ENCODE measurements at places on chromosomes 2 and 18. TPM values are rescaled to one million over a fixed set of nuclear protein-coding genes. Genes with fewer than 3 reads are reported as not detected.

The PUM2 gene
- total RNA-seq, result 110 TPM

The LANCL1 gene
- total RNA-seq, result 63.0 TPM

The ST8SIA5 gene
- 9.0 TPM for total RNA-seq

GRCh38 chr2:23320058-23320457 lies 64.9 kb upstream of the KLHL29 start:
- DNase-seq, result no peak

DNA sequence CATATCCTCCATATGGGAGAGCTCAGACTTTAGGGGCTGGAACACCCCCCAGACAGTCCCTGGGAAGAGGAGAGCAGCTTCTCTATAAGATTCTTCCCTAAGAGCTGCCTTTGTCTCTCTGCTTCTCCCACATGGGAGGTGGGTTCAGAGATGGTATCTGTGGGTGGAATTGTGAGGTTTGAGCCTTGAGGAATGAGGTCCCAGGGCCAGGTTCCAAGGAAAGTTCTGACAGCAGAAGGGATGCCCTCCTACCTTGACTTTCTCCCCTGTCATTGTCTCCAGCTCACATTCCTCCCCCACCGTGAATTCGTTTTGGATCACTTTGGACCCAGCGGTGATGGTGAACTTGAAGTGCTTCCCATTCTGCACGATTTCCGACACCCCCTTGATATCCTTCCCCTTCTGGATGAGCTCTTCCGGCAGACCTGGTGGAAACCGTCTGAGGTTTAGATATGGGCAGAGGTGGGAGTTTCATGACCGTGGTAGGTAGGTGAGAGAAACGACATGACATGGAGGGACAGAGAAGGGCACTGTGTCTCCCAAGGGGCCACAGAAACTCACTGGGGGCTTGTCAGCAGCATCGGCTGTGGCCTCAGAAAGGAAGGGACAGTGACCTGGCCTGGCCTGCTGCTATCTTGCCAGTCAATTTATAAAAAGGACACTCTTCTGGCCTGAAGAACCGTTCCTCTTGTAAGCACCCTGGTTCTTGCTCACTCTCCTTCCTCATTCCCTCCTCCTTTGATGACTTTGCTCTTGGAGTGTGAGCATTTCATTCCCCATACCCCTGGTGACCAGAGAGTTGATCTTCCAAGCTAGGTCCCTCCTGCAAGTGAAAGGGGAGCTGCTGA lies 1.7 kb downstream of the FABP1 start:
- DNase-seq, result no peak

DNA sequence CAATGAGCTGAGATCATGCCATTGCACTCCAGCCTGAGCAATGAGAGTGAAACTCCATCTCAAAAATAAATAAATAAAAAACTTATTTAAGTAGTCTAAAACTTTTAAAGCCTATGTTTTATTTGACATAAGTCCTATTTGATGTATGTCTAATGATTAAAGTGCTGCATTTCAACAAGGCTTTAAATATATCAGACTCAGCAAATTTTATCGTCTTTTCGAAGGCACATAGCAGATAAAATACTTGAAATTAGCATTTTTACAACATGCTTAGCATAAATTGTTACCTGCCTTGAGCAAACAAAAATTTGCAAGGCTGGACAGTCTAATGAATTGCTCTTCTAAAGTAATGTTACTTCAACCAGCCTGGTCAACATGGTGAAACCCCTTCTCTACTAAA lies 85.9 kb downstream of the PRKRA start:
- DNase-seq, result no peak

DNA sequence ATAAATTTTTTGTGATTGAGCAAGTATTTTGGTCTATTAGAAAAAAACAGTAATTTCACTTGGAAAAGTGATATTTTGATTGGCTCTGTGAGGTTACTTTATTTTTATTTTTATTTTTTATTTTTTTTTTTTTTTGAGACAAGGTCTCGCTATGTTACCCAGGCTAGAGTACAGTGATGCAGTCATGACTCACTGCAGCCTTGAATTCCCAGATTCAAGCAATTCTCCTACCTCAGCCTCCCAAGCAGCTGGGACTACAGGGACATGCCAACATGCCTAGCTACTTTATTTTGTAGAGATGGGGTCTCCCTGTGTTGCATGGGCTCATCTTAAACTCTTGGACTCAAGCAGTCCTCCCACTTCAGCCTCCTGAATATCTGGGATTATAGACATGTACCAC lies 60.9 kb upstream of the MGAT5 start:
- DNase-seq, result no peak

Measured in tongue (tissue), 3 donors.